ENCODE measurements at places on chromosomes 16 and 17. TPM values are rescaled to one million over a fixed set of nuclear protein-coding genes. Genes with fewer than 3 reads are reported as not detected.

Gene PKD1
- total RNA-seq: 233 TPM

Gene SLFN13
- 8.2 TPM for total RNA-seq

Gene MYH2
- 0.41 TPM for total RNA-seq

Gene HES7
- 0.28 TPM for total RNA-seq
